Bone marrow (tissue), 2 donors: ENCODE measurements at places on chromosomes 13 and 19.

DNA sequence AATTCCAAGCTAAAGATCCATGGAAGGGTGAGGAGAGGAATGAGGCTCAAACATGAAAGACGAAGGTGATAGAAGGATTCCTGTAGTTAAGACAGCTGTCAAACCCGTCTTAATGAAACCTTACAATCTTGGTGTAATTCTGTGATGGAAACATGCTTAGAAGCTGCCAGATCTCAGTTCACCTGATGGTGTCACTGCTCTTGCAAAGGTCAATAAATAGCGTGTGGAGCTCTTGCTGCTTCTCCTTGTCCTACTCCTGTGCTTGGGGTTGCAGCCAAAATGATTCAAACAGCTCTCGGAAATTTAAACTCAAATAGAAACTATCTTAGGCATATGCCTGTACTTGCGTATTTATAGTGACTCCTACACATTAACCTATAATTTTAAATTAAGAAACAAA is 1705.0 kb downstream of the OLFM4 start:
- DNase-seq, result no peak

DNA sequence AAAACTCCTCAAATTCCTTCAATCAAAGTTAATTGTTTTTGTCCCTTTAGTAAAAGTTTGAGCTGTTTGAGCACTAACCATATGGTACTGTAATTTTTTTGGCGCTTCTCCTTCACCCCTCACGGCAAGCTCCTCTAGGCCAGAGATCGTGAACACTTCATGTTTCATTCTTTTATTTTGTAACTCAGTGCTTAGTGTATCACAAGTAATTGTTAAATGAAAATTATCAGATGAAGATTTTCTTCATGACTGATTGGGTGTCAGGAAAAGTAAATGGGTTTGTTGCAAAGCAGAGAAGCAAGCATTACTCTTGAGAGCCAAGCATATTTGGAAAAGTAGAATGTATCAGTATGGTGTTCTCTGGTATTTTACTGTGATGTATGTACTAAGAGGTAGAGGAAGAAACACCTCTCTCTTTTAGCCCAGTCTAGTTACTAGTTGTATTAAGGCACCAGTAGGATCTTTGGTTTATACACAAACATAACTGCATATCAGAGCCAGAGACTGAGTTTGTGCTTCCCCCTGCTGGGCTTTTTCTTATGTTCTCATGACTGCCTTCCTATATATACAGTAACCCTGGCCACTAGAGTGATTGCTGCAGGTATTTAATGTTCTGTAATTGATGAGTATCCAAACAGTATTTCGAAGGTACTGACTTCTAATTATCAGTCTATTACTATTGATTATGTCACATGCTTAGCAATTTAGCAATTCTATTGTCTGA is 202.3 kb upstream of the KLHL1 start:
- DNase-seq, result no peak

DNA sequence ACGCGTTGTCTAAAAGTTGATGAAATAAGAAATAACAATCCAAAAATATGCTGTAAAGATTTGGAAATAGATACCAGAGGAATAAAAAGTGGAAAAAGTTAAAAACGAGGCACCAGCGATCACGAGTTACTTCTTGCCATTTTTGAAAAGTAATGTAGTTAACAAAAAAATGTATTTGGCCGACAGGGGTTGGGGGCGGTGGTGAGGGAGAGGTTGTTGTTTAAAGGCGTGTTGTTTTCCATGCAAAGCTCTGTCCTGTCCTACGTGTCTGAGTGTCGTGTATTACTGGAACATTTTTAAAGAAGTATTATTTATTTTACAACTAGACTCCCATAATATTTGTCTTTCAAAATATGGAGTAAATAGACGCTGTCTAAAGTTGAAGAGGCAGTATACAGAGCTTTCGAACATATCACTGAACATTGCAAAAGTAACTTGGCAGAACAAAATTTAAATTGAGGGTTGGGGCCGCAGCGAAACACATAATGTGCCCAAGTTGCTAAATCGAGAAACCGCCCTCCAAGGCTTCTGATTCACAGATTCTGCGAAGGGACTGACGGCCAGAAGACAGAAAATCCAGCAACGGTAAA is 823 bp downstream of the FBXO17 start:
- DNase-seq, result no peak

DNA sequence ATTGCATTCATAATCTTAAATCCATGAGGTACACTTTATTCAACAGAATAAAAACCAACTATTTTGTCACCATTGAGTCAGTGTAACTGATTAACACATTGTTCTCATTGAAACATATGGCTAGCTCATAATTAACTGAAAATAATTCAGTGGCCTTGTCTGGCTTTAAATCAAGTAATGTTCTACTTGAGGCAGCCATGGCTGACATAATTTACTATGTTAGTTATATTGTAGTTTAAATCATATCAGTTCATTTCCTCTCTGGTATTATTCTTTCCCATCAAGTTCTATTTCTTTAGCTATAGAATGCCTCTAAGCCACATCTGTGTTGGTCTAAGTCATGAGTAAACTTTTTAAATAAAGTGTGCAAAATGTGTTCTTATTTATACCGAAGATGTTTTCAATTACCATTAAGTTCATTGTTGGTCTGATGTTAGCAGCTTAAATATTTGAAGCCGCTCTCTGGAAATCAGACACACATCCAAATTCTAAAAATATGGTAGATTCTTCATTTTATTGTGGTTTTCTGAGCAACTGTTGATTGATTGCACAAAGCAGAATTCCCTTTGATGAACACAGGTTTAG is 393.7 kb downstream of the GPC6 start:
- no peak for DNase-seq

GRCh38 chr13:94878602-94879165 is 166.3 kb upstream of the SOX21 start:
- no peak for DNase-seq

GRCh38 chr13:101757446-101758039 is 305.1 kb downstream of the ITGBL1 start:
- no peak for DNase-seq

DNA sequence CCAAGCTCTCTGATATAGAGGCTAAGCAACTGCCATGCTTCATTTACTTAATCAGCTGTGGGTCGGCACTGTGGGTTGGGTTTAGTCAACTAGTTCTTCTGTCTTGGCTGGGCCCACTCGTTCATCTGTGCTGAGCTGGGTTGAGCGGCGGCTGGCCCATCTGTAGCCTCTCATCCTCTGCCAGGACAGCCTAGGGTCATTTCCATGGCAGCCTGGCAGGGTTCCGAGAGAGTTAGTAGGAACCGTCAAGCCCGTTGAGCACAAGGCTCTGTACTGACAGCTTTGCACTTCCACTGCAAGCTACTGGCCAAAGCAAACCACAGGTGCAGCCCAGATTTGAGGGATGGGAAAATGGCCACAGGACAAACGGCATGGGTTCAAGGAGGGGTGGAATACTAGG is 6.6 kb upstream of the ZNF835 start:
- no peak for DNase-seq

DNA sequence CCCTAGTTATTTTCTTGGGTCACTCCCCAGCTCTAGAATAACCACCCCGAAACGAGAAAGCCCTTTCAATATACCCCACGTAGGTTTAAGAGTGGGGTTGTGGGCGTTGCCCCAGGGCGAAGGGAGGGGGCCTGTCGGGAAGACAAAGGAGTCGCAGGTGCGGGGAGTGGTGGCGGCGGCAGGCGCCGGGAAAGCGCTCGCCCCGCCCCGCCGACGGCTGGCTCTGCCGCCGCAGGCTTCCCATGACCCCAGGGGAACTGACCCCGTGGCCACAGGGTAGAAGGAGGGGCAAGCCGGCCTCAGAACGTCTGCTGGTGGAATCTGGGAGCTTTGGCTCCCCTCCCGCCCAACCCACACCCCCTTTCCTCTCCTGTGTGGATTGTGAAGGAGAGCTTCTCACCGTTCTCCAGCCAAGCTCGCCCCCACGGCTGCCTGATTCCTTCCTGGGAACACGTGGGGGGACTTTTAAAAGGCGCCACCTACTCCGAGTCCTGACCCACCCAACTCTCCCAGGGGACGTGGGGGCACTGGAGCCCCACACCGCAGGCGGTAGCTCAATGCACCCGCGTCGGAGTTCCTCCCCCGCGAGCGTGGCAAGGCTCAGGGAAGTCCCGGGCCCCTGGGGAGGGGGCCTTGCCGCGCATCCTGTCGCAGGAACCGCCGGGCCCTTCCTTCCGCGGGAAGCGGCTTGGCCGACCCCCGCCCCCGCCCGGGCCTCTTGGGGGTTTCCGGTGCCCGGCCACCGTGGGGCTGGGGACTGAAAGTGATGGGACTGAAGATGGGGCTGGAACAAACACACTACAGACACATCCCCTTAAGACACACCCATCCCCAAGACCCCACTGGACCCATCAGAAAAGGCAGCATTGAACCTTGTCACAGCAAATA is 5.5 kb downstream of the IER2 start:
- DNase-seq, result peak; percentile 32

DNA sequence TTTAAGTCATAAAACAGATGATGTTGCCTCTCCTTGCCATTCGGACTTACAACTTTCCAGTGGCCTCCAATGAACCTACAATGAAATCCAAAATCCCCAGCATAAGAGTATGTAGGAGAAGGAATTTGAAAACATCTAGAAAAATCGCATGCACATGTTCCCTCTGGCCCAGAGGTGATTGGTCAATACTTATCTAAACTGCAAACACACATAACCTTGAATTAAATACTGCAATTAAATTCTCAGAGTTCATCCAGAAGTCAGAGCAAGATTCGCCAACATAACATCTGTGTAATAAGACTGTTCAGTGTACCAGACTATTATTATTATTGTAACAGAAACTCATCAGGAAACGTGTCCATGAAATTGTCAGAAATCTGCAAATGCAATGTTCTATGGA is 82.2 kb upstream of the USP29 start:
- no peak for DNase-seq

DNA sequence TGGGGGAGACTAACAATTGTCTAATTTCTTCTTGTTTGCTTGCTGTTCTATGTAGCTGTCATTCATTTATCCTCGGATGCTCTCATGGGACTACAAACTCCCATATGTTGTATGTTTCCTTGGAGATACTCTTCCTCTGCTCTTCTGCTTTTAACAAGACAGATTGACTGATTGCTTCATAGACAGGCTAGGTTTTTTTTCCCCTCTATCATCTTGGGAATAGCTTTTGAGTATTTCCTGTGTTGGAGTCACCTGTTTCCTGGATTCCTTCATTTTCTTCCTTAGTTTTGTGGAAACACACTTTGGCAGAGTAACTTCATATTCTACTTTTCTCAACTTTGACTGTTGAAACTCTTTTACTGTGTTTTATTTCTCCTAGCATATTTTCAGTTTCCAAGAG is 27.6 kb downstream of the EDNRB start:
- DNase-seq, result no peak

DNA sequence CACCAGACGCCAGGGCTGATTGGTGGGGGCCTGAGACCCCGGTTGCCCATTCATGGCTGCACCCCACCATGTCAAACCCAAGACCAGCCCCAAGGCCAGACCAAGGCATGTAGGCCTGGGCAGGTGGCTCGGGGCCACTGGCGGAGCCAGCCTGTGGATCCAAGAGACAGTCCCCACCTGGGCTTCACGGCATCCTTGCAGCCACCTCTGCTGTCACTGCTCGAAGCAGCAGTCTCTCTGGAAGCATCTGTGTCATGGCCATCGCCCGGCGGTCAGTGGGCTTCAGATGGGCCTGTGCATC is 3.8 kb upstream of the TEKTIP1 start:
- no peak for DNase-seq

- no peak for DNase-seq
These were observed 364.9 kb downstream of the OXGR1 start for GRCh38 chr13:96629331-96629730.

DNA sequence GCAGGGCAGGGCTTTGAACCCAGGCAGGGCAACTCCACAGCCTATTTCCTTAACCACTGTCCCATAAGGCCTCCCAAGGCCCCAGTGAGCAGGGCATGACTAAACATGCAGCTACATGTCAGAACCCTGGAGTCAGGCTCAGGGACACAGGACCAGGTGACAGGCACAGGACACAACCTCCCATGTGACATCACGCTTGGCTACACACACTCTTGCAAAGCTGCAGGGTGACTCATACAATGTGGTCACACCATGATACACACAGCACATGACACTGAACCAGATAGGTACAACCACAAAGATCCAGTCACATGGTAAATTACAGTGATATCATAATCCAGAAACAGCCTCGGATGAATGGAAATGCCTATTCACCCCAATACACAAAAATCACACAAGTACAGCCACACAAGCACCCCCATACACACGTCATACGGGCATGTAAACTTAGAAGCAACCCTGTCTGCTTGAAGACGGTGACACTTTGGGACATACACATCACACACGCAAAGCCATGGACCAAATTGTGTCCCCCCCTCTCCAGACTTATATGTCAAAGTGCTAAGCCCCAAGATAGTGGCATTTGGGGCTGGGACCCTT is 14.5 kb downstream of the KLK4 start:
- no peak for DNase-seq

DNA sequence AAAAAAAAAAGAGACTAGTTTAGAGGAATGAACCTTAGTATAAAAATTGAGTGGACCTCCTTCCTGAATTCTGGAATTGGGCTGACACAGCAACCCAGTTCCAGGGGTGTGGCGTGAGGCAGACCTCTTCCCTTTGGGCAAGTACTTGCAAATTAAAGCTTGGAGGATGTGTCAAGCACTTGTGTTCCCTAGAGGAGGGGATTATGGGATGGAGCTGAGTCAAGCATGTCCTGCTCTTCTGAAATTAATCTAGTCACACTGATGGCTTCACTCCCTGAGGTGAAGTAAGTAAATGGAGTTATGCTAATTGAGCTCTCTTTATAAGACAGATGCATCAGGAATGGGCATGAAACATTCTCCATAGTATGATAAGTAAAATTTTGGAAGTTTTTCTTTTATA is 107.7 kb upstream of the HTR2A start:
- DNase-seq, result no peak

DNA sequence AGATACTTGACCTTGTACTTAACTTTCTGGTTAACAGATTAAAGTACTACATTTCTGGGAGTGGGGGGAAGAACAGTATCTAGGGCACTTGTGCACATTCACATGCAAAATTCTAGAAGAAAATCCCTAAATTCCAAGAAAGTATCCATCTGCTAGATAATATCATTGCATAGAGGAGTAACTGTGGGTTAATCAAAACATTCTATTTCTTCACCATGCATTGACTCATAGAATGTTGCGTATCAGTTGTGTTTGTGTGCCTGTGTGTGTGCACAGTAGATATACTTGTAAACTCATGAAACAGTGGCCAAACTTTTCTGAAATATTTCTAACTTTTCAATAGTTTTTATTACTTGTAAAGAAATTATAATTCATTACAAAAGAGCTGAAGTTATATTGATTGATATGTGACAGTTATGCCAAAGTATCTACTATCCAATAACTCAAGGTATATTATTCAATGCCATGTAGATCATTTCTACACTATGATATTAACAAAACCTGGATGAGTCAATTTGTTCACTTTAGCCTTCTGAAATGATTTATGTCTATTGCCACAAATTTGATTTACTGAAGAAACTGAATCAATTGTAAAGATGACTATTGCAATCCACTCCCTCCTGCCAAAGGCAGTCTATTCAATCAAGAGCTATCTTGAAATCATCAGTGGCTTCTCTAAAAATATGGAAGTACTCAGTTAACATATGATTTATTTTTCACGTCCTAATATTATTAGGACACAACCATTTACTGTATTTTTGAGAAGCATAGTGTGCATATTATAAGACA is 756.7 kb upstream of the ARGLU1 start:
- DNase-seq, result no peak

GRCh38 chr13:52378312-52378711 is 27.7 kb downstream of the THSD1 start:
- no peak for DNase-seq

GRCh38 chr19:5360003-5360780 is 19.6 kb upstream of the PTPRS start:
- DNase-seq, result no peak

- DNase-seq, result no peak
These were observed 4.0 kb upstream of the ERFL start for GRCh38 chr19:41932259-41932719.
